ENCODE measurements at places on chromosomes 1 and 21. TPM values are rescaled to one million over a fixed set of nuclear protein-coding genes. Genes with fewer than 3 reads are reported as not detected.

DNA sequence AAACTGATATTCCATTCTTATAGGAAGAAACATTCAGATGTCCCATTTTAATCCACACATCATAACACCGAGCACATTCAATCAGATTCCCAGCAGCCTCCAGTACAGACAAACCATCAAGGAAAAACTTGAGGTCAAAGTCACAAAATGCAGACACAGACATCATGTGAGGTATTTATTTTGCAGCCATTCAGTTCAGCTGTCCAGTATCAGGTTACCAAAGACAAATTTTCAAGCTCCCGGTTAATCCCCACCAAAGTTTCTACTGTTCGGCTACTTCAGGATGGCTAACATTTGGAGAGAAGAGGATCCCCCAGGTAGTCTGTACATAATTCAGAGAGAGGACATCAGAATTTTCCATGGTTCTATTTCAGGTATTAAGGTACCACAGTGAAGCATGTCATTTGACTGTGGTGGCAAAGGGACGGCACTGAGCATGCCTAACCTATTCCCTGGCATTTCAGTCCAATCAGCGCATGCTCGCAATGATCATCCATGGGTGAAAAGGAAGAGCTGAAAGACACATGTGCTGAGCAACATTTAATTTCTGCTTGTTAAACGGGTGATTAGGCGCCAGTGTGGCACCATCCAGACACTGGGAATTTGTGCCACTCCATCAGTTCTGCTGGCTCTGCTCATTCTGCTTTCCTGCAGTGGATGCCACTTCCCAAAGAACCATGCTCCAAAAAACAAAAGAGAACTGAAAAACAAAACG lies 13.6 kb upstream of the NDC1 start:
- DNase-seq, result no peak

DNA sequence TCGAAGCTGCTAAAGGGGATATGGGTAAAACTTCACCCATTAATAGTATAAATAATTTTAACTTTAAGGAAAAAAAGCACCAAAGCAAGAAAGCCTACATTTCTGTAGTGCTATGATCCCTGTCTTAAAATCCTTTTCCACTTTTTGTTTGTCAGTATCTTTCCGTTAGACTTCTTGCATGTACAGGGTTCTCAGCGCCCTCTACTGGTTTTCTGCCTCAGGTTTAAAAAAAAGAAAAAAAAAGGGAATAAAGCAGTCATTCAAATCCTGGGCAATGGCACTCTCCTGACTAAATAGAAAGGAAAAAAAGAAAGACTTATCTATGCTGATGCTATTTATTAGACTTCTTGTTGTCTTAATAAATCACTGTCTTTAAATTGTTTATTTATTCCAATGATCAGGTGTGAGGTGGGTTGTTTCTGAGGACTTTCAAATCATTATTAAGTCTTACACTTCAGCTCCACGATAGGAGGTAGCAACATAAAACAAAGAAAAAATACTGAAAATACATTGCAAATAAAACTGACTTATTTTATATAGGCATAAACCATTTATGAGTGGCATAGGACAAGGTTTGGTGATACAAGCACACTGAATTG lies 475.4 kb upstream of the NR5A2 start:
- DNase-seq, result peak; percentile 43

GRCh38 chr1:177142791-177143271 lies 21.7 kb downstream of the ASTN1 start:
- DNase-seq, result no peak

DNA sequence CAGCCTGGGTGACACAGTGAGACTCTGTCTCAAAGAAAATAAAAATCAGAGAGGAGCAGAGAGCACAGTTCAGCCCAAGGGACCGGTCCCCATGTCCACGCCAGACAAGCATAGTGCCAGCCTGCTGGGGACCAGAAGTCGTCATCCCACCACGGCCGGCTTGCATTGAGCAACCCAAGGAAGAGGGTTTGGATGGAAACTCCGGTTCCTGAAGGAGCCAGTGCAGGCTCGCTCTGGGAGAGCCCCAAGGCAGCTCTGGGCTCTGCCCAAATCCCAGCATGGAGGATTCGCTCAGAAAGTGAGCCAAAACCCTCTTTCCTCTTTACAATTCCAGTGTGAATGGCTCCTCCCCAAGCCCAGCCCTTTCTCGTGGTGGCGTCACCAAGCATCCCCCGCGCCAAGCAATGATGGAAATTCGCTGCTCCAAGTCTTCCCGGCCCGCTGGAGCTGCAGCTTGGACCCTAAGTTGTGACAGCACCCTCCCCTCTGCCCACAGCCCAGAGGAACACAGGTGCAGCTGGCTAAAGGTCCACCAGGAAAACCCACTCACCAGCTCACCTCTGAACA lies 64.1 kb upstream of the SLC25A33 start:
- DNase-seq, result no peak

Gene RPE65
- 0.09 TPM for total RNA-seq

Gene FCRL4
- not detected for total RNA-seq

Gene LCE2A
- not detected for total RNA-seq
